Esophagus muscularis mucosa (tissue), 4 donors: ENCODE measurements at places on chromosomes 16 and 17. TPM values are rescaled to one million over a fixed set of nuclear protein-coding genes. Genes with fewer than 3 reads are reported as not detected.

CCDC92B gene
- 0.13 TPM for total RNA-seq

ARL4D gene
- 31.1 TPM for total RNA-seq

SLC6A2 gene
- 0.19 TPM for total RNA-seq

KRTAP9-4 gene
- total RNA-seq, result not detected

ABCA6 gene
- total RNA-seq, result 85.1 TPM

CHP2 gene
- not detected for total RNA-seq
